LHCN-M2 (cell line): ENCODE measurements at places on chromosomes 12 and 14. TPM values are rescaled to one million over a fixed set of nuclear protein-coding genes. Genes with fewer than 3 reads are reported as not detected.

DNA sequence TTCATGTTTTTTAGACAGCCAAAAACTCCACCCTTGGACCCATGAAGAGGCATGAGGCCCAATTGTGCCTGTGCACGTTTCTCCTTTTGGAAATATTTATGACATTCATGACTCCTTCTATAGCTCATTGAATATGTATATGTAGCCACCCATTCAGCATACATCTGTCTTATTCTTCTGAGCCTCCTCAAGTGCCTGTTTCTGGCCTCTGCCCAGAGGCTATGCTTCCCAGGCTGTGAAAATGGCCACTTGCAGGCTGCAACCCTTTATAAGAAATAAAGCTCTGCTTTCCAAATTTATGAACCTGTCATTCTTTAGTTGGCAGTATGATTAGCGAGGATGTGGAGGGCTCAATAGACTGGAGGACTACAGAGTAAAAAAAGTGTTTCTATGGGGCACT, 35.3 kb downstream of the TSPAN19 start:
- no peak for DNase-seq

- no peak for DNase-seq
Observed at GRCh38 chr12:123057513-123058265, 77.2 kb downstream of the ARL6IP4 start.

DNA sequence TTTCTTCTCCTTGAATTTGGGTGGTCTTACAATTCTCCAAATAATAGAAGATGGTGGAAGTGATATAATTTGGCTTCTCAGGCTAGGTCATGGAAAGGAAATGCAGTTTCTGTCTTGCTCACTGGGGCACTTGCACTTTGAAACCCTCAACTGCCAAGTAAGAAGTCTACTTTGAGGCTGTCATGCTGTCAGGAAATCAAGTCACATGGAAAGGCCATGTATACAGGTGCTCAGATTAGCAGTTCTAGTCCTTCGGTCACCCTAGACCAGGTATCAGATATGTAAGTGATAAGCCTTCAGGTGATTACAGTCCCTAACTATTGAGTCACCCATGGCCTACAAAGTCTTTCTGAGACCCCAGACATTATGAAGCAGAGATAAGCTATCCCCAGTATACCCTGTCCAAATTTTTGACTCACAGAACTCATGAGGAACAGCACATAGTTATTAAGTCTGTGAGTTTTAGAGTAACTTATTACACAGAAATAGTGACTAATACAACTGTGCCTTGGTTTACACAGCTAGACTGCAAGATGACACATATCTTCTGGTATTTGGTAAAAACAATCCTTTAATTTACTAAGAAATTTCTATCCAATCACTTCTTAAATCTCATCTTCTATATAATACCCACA, 26.3 kb upstream of the BBS10 start:
- peak; percentile 17 for DNase-seq

Gene TPH2
- total RNA-seq = not detected in 2 replicates

DNA sequence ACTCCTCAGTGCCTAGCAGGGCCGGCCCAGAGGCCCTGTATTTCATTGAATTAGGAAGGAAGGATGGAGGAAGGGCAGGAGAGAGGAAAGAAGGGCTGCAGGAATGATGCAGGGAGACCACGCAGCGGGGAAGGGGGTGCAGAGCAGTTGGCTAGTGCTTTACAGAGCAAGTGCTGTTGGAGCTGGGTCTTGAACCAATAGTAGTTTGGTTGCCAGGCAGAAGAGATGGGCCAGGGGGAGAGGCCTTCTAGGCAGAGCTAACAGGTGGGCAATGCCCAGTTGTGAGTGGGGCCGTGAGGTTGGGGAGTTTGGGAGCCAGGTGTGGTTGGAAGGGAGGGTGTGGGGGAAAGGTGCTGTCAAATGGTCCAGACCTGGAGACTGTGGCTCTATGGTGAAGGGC, 39.1 kb upstream of the SRSF5 start:
- DNase-seq = no peak

DNA sequence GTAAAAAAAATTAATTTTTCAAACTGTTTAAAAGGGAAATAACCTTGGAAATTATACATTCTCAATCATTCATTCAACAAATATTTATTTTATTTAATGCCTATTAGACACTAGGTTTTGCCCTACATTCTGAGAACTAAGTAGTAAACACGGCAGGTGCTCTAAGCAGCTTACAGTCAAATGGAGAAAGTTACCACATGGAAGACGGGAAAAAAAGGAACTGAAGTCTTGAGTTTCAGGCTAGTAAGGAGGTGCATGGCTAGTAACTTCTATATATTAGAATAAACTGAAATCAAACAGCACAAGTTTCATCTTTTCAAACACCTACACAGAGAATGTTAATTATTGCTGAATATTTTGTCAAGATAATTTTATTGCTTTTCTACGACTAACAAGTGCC, 52.9 kb downstream of the C12orf42 start:
- no peak for DNase-seq

GRCh38 chr12:22105542-22105941, 59.5 kb downstream of the CMAS start:
- DNase-seq = peak; percentile 26

Gene NUP37
- total RNA-seq = 59.6 and 82.7 TPM in 2 replicates

DNA sequence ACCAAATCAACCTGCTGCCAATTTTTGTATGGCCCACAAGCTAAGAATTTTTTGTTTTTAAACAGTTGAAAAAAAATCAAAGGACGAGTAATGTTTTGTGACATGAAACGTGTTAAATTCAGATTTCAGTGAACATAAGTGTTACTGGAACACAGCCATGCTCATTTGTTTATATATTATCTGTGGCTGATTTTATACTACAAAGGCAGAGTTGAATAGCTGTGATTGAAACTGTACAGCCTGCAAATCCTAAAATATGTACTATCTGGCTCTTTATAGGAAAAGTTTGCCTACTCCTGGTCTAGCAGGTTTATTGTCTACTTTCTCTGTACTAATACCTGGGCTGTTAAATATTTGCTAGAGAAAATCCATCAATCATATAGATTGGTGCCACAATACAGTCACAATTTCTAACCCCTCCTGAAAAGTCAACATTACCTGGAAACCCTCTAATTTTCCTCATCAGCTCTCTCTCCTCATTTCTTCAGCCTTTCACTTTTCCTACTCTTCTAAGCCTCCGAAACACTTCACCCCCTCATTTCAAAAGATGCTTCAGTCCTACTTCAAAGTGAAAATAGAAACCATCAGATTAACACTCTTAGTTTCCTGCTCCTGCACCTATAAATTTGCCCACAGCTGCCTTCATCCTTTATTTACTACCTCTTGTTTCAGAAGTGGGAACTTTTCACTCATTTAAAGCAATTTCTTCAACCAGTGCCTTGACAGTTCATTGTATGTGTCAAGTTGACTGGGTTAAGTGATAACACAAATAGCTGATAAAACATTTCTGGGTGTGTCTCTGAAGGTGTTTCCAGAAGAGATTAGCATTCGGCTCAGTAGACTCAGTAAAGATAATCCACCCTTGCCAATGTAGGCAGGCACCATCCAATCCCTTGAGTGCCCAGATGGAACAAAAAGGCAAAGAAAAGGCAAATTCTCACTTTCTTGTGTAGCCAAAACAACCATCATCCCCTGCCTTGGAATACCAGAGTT, 18.0 kb upstream of the C2CD5 start:
- no peak for DNase-seq
